ENCODE measurements at places on chromosomes 7 and 10.
A peak's percentile ranks its signal among the peaks of the same experiment; 100 is the strongest.

- no peak for DNase-seq
These were observed 123.9 kb downstream of the C10orf105 start for GRCh38 chr10:71595649-71596048.

DNA sequence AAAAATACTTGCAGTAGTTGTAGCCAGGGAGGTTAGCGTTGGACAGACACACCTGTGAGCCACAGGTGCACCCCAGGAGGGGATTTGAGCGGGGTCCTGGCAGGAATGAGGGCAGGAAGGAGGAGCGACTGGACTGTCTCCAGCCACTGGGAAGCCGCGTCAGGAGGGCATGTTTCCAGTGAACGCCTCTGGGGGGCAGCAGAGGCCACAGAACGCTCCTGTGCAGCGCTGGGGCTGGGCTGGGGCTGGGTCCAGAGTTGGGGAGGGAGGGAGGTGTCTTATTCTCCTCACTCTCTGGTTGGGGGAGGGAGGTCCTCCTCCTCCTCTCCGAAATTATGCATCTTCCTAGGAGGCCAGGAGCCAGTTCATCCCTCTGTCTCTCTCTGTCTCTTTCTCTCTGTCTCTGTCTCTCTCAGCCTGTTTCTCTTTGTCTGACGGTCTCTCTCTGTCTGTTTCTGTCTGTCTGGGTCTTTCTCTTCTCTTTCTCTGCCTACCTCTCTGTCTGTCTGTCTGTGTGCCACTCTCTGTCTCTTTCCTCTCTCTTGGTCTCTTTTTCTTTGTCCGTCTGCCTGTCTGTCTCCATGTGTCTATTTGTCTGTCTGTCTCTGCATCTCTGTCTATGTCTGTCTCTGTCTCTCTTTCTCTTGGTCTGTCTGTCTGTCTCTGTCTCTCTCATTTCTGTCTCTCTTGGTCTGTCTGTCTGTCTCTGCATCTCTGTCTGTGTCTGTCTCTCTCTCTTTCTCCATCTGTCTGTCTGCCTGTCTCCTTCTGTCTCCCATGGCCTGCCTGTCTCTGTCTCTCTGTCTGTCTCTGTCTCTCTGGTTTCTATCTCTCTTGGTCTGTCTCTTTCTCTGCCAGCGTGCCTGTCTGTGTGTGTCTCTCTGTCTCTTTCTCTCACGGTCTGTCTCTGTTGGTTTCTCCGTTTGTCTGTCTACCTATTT is 9.9 kb upstream of the PSMG3 start:
- peak; percentile 29 for DNase-seq

GRCh38 chr7:101363734-101364374 is 1.2 kb downstream of the COL26A1 start:
- DNase-seq: no peak

GRCh38 chr7:23430893-23431259 is 39.4 kb downstream of the IGF2BP3 start:
- no peak for DNase-seq

- no peak for DNase-seq
These were observed 90.9 kb upstream of the TNRC18 start for GRCh38 chr7:5514440-5515035.

DNA sequence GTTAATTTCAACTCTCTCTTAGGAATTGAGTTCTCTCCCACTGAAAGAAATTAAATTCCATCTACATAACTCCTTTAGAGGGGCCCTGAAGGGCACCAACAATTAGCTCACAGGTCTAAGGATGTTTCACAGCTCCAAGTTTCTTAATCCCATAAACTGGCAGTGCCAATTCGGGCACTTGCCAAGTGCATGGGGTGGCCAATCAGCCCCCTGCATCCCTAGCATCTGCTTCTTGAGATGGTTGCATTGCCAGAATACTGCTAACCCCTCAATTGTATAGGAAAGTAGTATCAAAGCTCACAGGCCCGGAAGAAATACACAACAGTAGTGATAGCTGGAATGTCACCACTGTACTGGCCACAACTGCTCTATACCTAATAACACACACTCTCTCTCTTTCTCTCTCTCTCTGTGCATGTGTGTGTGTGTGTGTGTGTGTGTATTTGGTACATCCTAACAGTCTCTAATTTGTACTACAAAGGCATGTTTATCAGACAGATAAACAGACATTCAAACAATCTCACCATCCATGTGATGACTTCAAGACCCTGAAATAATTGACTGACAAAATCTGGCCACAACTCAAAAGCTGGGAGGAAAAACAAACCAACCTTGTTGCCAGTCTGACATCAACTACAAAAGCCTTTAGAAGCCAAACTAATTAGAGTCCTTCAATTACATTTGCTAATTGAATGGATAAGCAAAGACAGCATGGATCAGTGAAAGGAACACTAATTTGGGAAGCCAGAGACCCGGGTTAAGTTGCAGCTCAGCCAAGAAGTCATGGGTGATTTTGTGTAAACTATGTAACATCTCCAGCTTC is 27.8 kb downstream of the HIBADH start:
- DNase-seq: no peak

DNA sequence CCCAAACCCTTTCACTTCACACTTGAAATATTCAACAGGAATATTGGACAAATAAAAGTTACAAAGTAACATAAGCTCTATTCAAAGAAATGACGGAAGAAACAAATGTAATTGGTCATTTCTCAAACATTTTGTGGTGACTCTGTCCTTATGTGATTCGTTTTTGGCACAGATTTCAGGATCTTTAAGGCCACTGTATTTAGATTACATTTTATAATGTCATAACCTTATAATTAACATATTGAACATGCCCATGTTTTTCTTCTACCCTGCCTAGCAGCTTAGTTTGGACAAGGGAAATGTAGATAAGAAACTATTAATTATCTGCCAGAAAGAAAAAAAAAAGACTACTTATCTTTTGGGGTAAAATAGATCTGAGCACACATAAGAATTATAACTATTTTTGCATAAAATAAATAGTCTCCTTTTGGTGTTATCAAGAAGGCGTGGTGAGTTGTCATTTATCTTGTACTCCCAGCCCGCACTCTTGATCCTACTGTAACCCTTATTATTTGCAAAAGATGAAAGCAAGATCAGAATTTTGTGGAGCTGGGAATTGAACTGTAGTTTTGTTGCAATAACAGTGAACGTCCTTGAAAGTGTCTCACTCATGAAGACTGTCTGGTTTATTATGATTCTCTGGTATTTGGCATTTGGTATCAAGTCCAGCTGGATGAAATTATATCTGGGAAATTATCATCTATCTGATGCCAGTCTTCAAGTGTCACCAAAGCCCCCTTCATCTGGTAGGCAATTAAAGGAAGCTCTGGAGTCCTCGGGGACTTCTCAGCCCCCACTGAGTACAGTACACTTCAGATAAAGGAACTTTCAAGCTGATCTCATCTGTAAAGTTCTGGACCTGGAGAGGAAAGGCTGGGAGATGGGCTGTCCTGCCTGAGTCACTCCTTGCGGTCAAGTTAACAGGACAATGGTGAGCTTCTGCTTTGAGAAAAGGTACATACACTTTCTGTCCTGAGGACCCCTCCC is 175.7 kb upstream of the INHBA start:
- no peak for DNase-seq

GRCh38 chr10:60367024-60367423 is 22.7 kb downstream of the ANK3 start:
- no peak for DNase-seq

DNA sequence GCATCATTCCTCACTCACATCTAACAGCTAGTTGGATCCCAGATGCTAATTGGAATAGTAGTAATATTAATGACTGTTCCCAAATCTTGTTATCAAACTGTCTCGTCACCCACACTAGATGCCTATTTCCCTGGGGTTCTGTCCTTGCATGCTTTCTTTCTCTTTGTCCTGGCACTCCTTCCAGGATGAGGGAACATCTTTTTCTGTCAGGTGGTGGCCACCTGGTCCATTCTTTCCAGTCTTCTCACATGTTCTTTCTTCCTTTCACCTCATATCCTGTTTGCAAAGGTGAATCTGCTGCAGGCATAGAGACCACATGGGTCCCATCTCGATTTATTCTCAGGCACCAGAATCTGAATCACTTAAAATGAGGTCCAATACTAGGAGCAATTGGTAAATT is 126.0 kb downstream of the CHN2 start:
- no peak for DNase-seq

DNA sequence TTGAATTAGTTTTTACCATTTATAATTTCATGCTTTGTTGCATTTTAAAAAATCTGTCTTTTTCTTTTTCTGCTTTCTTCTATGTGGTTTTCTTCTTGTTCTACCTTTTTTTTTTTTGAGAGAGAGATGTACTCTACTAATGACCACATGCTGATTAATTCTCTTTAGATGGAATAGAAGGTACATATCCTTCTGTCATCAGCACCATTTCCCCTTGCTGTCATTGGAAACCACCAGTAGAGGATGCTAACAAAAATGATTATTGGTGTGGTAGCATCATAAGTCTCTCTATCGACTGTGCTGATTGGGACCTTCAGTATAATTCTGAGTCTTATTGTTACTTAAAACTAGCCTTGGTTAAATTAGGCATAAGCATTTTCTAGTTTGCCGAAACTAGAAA is 3.6 kb downstream of the ZEB1 start:
- no peak for DNase-seq

- DNase-seq: no peak
These were observed 92.7 kb upstream of the GPR26 start for GRCh38 chr10:123573236-123574108.

- no peak for DNase-seq
These were observed 21.7 kb upstream of the ADRB1 start for GRCh38 chr10:114021717-114022680.

GRCh38 chr10:73781548-73781878 is 335 bp upstream of the CHCHD1 start:
- no peak for DNase-seq

DNA sequence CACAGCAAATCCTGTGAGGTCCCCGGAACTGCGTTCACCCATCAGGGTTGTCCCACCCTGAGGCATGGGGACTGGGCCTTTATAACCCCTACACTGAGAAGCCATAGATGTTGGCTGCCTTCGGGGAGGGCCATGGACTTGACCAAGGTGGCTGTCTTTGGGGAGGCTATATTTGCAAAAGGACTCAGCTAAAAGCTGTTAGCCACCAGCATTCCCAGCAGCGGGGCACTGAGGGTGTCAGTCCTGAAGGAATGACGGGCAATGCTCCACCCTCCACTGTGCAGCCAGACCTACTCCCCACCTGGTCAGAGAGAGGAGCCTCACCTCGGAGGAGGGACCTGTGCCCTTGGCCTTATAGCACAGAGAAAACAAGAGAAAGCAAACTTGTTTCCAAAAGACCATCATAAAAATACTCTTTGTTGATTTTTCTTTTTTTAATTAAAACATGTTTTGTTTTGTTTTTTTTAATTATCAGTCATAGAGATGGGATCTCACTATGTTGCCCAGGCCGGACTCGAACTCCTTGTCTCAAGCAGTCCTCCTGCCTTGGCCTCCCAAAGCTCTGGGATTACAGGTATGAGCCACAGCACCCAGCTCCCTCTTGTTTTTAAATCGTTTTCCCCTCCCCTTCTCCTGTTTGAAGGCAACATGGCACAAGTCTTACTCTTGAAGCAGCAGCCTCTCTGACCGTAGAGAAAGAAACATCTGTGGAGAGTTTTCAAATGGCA is 26.7 kb upstream of the CUX1 start:
- DNase-seq: no peak

GRCh38 chr7:120609136-120609753 is 248.7 kb downstream of the TSPAN12 start:
- DNase-seq: no peak

DNA sequence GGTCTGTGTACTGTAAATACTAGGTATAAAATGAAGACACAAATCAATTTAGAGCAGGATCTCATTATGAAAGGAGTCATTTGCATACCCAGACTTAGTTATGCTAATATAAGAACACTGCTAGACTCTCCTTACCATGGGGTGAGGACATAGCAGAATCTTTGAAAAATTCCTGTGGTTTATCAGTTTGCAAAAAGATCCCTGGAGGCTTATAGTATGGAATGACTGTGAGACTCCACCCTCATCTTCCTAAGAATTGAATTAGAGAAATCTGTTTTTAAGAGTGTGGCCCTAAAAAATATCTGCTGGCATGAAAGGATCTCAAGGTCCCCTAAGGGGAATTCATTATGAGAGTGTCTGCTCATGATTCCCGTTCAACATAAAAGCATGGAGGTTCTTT is 63.2 kb downstream of the WNT2 start:
- no peak for DNase-seq

- DNase-seq: no peak
These were observed 149.4 kb downstream of the CHCHD3 start for GRCh38 chr7:132932296-132933071.

- DNase-seq: no peak
These were observed 52.3 kb downstream of the RBM33 start for GRCh38 chr7:155696747-155697146.

GRCh38 chr10:10589540-10590303 is 427.9 kb upstream of the CELF2 start:
- DNase-seq: no peak

DNA sequence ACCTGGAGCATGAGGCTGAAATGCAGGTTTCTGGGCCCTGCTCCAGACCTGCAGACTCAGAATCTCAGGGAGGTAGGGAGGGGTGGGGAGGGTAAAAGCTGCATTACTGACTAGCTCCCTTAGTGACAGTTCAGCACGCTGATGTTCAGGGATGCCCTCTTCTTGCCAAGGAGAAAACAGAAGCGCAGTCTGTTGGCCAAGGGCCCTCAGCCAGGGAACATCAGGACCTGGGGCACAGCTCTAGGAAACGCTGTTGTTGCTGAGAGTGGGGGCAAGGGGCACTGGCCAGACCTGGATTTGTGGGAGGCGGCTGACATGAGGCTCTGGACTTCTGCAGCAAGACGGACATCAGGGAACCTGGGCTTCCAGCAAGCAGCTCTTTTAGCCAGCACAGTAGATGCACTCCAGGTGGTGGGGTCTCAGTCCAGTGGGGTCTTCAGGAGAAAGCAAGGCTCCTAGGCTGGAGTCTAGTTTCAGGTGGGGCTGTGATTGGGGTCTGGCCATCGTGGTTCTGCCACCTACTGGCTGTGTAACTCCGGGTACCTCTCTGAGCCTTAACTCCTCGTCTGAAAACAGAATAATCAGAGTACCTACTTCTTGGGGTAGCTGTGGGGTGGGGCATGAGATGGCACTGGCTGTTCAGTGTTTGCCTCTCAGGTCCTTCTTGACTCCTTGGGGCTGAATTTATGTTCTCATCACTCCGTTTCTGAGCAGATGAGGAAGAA is 72.9 kb upstream of the PRLHR start:
- no peak for DNase-seq

GRCh38 chr10:51344371-51344770 is 270.1 kb downstream of the PRKG1 start:
- DNase-seq: no peak

Data from NCI-H187 (cell line).